Panc1 (cell line): ENCODE measurements at places on chromosomes 1 and 21. TPM values are rescaled to one million over a fixed set of nuclear protein-coding genes. Genes with fewer than 3 reads are reported as not detected.

Gene LRRC8B
- 27.3 TPM for total RNA-seq

Gene TLCD4
- 2.9 TPM for total RNA-seq

Gene PDZK1
- 2.3 TPM for total RNA-seq

Gene RSPO1
- total RNA-seq = 0.18 TPM

Gene FCRL5
- not detected for total RNA-seq

Gene DNAH14
- total RNA-seq = 47.0 TPM

Gene C1orf185
- total RNA-seq = not detected

Gene KCNJ6
- total RNA-seq = not detected

Gene CHIA
- total RNA-seq = not detected

Gene SGIP1
- total RNA-seq = 1.6 TPM

Gene IL23R
- not detected for total RNA-seq

Gene KCNH1
- not detected for total RNA-seq

Gene TSPEAR
- total RNA-seq = not detected

Gene ZNF496
- total RNA-seq = 21.4 TPM

Gene BCAN
- 0.57 TPM for total RNA-seq

Gene RNF186
- not detected for total RNA-seq

Gene PTGS2
- total RNA-seq = not detected

Gene FCAMR
- total RNA-seq = not detected

Gene ITLN1
- not detected for total RNA-seq

Gene OR2T33
- total RNA-seq = not detected

Gene TTC22
- total RNA-seq = 0.10 TPM

Gene DCST1
- total RNA-seq = not detected

Gene PDE4DIP
- total RNA-seq = 13.6 TPM

Gene RNF187
- 143 TPM for total RNA-seq
